ENCODE measurements at places on chromosomes 16 and 17. TPM values are rescaled to one million over a fixed set of nuclear protein-coding genes. Genes with fewer than 3 reads are reported as not detected.

Gene NPB
- polyA plus RNA-seq = not detected

Gene SMIM22
- polyA plus RNA-seq = 1,963 TPM

Gene KCNH6
- polyA plus RNA-seq = 0.13 TPM

Gene USP22
- polyA plus RNA-seq = 25.2 TPM

Gene SPNS1
- polyA plus RNA-seq = 6.6 TPM

Gene FLOT2
- 27.3 TPM for polyA plus RNA-seq
